ENCODE measurements at places on chromosomes 2 and 18. TPM values are rescaled to one million over a fixed set of nuclear protein-coding genes. Genes with fewer than 3 reads are reported as not detected.

The SCN7A gene
- total RNA-seq: 7.8 TPM

The CYB5A gene
- total RNA-seq: 264 TPM

The POTEI gene
- total RNA-seq: not detected

The SP5 gene
- total RNA-seq: 0.78 TPM

The UBXN2A gene
- 4.0 TPM for total RNA-seq

The CIB4 gene
- not detected for total RNA-seq

The RGPD4 gene
- not detected for total RNA-seq

The CIDEA gene
- not detected for total RNA-seq

The ACVR1C gene
- 6.6 TPM for total RNA-seq

The C2orf66 gene
- total RNA-seq: 0.33 TPM

The COL6A3 gene
- 46.4 TPM for total RNA-seq

The RNU2-63P gene
- not detected for total RNA-seq

The DNER gene
- 0.78 TPM for total RNA-seq

The HSBP1L1 gene
- total RNA-seq: 22.1 TPM

The GKN1 gene
- not detected for total RNA-seq

The ANKRD30BL gene
- not detected for total RNA-seq

The TMEFF2 gene
- total RNA-seq: not detected

Data from body of pancreas (tissue), 4 donors.